Activated T-helper 2 cell treated with anti-CD3 and anti-CD28 coated beads, Interferon-gamma antibody, Interleukin-2, Interleukin-4, amounts not matched to agents 10 μg/mL and 5 μg/mL and 100 μg/mL, durations not matched to agents 14 hours and 24 hours and 36 hours (primary cell): ENCODE measurements at places on chromosomes 13 and 19. TPM values are rescaled to one million over a fixed set of nuclear protein-coding genes. Genes with fewer than 3 reads are reported as not detected.

DNA sequence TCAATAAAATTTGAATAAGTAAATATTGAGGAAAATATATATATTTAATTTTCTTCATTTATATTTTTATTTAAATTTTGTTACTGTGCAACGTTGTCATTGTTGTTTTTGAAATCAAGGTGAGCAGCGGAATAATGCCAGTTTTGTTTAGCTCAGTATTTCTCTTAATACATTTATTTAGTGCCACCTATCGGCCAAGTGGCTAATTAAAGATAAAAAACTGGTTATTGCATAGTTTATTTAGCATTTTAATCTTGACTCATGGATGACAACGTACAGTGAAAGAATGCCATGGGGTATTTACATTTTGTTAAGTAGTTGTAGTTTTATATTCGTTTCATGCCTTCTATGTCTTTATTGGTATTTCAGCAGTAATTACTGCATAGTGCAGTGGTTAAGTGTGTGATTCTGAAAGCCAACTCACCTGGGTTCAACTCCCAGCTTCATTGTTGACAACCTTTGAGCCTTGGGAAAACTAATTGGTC lies 265.9 kb downstream of the MYO16 start:
- no peak for DNase-seq
- H3K4me1 ChIP-seq = peaks cover 11% of the 10 kb centered on the region

- no peak overlapping the region for H3K4me3 ChIP-seq
- peaks cover 3% of the 10 kb centered on the region for H3K27me3 ChIP-seq
- H3K27ac ChIP-seq = no peak overlapping the region
- no peak for DNase-seq
Observed at GRCh38 chr13:50758796-50759195, 84.7 kb downstream of the DLEU7 start.

SYNGR4 gene
- total RNA-seq = not detected in 2 replicates

- no peaks in the 10 kb centered on the region for H3K36me3 ChIP-seq
- H3K4me1 ChIP-seq = no peaks in the 10 kb centered on the region
- H3K27me3 ChIP-seq = peaks cover 2% of the 10 kb centered on the region
- DNase-seq = no peak
Observed at GRCh38 chr19:48568345-48568886, 16.4 kb downstream of the SULT2B1 start.

DNA sequence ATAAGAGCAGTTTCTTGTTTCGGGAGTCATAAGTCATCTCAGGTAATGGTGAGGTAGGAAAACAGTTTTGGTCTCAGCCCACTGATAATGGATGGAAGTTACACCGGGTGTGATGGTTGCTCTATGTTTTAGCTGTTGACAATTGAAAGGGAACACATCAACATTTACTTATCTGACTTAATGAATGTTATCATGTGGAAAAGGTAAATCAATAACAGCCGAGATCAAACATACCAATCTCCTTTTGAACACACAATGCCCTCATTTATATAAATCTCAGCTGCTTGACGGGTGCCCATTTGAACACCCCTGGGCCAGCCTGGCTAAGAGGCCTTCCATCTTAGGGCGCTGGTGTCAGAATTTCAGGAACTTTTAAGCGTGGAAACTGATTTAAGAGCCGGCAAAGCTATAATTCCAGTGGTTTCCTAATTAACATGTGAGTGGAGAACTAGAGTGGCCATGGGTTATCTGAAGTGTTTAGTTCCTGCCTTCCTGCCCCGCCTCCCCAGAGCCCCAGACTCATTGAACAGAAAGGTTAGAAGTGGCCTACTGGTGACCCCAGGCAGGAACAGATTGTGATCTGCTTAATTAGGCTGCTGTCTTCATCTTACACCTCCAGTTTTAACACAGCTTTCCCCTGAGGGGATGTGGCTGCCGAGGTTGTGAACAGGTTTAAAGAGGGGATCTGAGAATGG lies 572.7 kb downstream of the FGF9 start:
- no peak overlapping the region for H3K27ac ChIP-seq
- H3K36me3 ChIP-seq = no peaks in the 10 kb centered on the region
- H3K27me3 ChIP-seq = no peaks in the 10 kb centered on the region

DNA sequence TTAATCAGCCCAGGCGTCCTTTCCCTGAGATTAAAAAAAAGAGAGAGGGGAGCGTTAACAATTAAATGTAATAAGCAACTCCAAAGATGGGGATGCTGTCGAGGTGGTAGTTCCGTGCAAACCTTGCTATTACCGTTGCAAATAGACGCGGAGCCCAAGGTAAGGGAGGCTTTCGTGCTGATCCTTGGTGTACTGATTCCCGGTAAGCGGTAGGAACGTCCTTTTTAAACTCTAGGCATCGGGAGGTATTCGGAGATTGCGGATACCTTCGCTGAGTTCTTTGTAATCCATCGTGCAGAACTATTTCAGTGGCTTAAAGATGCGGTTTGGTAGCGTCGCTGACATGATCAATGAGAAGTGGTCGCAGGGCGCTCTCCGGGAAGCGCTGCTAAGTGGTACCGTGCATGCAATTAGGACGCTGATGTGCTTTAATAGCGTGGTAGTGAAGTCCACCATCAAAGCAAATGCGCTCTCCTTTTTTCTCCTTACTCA lies 3.1 kb downstream of the SLITRK5 start:
- H3K4me3 ChIP-seq = no peak overlapping the region
- peaks cover 10% of the 10 kb centered on the region for H3K4me1 ChIP-seq
- no peak overlapping the region for H3K27ac ChIP-seq
- DNase-seq = no peak

SLC46A3 gene
- total RNA-seq = 2.8 and 3.1 TPM in 2 replicates

DNA sequence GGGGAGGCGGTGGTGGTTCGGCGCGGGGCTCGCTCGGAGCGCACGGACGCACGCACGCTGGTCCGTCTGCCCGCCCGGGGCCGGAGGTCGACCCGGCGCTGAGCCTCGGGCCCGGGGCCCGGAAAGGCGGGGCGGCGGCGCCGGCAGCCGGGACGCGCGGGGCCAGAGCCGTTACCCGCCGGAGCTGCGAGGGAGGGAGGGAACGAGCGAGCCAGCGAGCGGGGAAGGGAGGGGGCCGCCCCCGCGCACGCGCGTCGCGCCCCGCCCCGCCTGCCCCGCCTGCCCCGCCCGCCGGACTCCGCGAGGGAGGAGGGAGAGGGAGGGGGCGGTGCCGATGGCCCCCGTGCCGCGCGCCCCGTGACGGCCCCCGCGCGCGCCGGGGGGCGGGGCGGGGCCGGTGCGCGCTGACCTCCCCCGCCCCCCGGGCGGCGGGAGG lies 15.0 kb downstream of the CIC start:
- H3K36me3 ChIP-seq = peaks cover 14% of the 10 kb centered on the region
- peaks cover 35% of the 10 kb centered on the region for H3K4me1 ChIP-seq
- H3K27ac ChIP-seq = no peak overlapping the region
- H3K27me3 ChIP-seq = no peaks in the 10 kb centered on the region
- H3K4me3 ChIP-seq = no peak overlapping the region
- peak; percentile 80 for DNase-seq

WDR62 gene
- 22.3 and 22.5 TPM in 2 replicates for total RNA-seq

GRCh38 chr19:14402332-14403144 lies 16.6 kb downstream of the DDX39A start:
- peaks cover 59% of the 10 kb centered on the region for H3K36me3 ChIP-seq
- H3K4me3 ChIP-seq = no peak overlapping the region
- no peak overlapping the region for H3K27ac ChIP-seq
- peaks cover 2% of the 10 kb centered on the region for H3K4me1 ChIP-seq

- H3K27ac ChIP-seq = no peak overlapping the region
- no peaks in the 10 kb centered on the region for H3K36me3 ChIP-seq
- H3K4me1 ChIP-seq = peaks cover 8% of the 10 kb centered on the region
- no peak overlapping the region for H3K4me3 ChIP-seq
Observed at GRCh38 chr19:5337708-5338655, 2.6 kb downstream of the PTPRS start.
